ENCODE measurements at places on chromosomes 11 and 22. TPM values are rescaled to one million over a fixed set of nuclear protein-coding genes. Genes with fewer than 3 reads are reported as not detected.

Gene IRAG1
- 0.13 TPM for total RNA-seq

Gene CALCA
- total RNA-seq, result not detected

Gene RCOR2
- 0.21 TPM for total RNA-seq

Gene ESAM
- total RNA-seq, result 85.7 TPM

Gene RTN4R
- 0.46 TPM for total RNA-seq

Gene TYMP
- 14.4 TPM for total RNA-seq

Gene ZFTA
- total RNA-seq, result 19.3 TPM

Gene TSPAN18
- 11.1 TPM for total RNA-seq

Gene SUSD2
- 0.18 TPM for total RNA-seq

Gene TCP11L1
- total RNA-seq, result 14.8 TPM

Gene KBTBD3
- total RNA-seq, result 3.9 TPM

Gene CADM1
- 2.8 TPM for total RNA-seq

Gene SAA1
- total RNA-seq, result not detected

Gene MYO7A
- 0.18 TPM for total RNA-seq

Gene OR2D2
- total RNA-seq, result 0.18 TPM

Gene RASGRP2
- total RNA-seq, result 0.53 TPM

Gene CDC42EP1
- 19.5 TPM for total RNA-seq

Gene FERMT3
- 109 TPM for total RNA-seq

Gene MMP12
- not detected for total RNA-seq

Gene PKNOX2
- not detected for total RNA-seq

Gene OR8D4
- total RNA-seq, result 0.04 TPM

Gene APOBEC3B
- 2.4 TPM for total RNA-seq

Gene SLC22A6
- total RNA-seq, result not detected

Gene CHRM4
- 0.18 TPM for total RNA-seq

Gene PRRG4
- total RNA-seq, result 0.49 TPM

Gene PRR33
- total RNA-seq, result not detected

Gene OR10V1
- not detected for total RNA-seq

Gene ETS1
- 89.8 TPM for total RNA-seq

Gene MUC2
- total RNA-seq, result not detected

Gene GAL
- total RNA-seq, result 1.8 TPM

Measured in pulmonary artery endothelial cell (primary cell).